ENCODE measurements at places on chromosomes 6 and 20. TPM values are rescaled to one million over a fixed set of nuclear protein-coding genes. Genes with fewer than 3 reads are reported as not detected.

Gene KCNQ5
- polyA plus RNA-seq, result 1.3 TPM

GRCh38 chr20:34526466-34526865, 10.2 kb downstream of the DYNLRB1 start:
- DNase-seq, result no peak

Gene ADTRP
- 0.59 TPM for polyA plus RNA-seq

Gene VSTM2L
- 7.4 TPM for polyA plus RNA-seq

DNA sequence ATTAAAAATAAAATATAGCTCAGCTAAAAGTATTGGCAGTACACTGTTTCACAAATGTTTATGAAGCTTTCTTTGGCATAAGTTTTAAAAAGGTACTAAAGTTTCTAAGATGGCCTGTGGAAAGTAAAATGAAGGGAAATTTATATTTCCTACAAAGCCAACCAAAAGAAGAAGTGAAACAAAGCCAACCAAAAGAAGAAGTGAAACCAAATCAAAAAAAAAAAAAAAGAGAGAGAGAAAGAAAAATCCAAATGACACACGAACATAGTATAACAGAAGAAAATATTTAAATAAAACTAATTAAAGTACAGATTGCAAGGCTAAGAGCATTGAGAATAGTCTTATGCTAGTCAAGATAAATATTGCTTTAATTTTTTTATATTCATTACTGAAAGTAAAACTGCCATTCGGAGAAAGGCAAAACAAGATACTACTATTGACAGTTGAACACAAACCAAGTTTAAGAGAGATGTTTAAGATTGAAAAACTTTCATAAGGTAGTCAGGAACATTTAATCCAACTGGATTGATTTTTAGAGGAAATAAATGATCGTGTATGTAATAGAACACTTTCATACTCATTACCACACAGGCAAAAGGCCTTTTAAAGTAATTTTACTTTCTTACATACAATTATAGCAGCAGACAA, 12.8 kb upstream of the KHDRBS2 start:
- DNase-seq, result no peak

GRCh38 chr6:144578385-144579350, 293.5 kb downstream of the UTRN start:
- DNase-seq, result no peak

Gene LY6G6C
- polyA plus RNA-seq, result 0.21 TPM

- no peak for DNase-seq
Measured at GRCh38 chr6:37565267-37566110, 65.8 kb upstream of the CCDC167 start.

GRCh38 chr6:79246891-79247290, 12.4 kb upstream of the HMGN3 start:
- DNase-seq, result no peak

DNA sequence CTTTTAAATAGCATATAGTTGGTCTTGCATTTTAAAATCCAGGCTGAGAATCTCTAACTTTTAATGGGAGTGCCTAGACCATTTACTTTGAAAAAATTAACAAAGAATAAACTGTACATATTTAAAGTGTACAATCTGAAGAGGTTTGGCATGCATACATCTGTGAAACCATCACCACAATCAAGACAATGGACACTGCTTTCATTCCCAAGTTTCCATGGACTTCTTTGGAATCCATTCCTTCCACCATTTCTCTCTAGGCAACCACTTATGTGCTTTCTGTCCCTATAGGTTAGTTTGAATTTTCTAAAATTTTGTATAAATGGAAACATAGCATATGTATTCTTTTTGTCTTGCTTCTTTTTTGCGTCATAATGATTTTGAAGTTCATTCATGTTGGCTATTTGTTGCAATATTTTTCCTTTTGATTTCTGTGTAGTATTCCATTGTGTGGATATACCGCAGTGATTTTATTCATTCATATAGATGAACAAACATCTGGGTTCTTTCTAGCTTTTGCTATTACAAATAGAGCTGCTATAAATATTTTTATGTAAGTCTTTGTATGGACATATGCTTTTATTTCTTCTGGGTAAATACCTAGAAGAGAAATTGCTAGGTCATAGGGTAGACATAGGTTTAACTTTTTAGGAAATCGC, 50.9 kb downstream of the NEDD9 start:
- no peak for DNase-seq

Gene OGFRL1
- 8.4 TPM for polyA plus RNA-seq

GRCh38 chr6:10733151-10733715, 10.4 kb downstream of the TMEM14C start:
- DNase-seq, result no peak

- DNase-seq, result no peak
Measured at GRCh38 chr6:149086363-149086762, 231.1 kb upstream of the TAB2 start.

DNA sequence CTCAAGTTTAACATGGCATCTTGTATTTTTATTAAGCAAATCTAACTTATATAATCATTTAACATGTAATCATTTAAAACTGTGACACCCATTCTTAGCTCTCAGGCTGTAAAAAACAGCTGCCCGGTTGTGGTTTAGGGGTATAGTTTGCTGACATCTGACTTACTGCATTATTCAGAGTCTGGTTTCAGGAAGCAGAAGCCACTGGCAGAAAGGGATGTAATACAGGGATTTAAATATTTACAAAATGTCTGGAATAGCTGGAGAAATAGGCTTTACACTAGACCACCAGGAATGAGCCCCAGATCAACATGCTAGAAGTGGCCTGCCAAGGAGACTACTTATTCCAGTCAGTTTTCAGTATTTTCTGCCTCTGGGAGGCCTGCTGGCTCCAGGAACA, 421.1 kb downstream of the CD109 start:
- no peak for DNase-seq

Gene MUC21
- not detected for polyA plus RNA-seq

- no peak for DNase-seq
Measured at GRCh38 chr6:4289770-4290320, 154.5 kb upstream of the ECI2 start.

DNA sequence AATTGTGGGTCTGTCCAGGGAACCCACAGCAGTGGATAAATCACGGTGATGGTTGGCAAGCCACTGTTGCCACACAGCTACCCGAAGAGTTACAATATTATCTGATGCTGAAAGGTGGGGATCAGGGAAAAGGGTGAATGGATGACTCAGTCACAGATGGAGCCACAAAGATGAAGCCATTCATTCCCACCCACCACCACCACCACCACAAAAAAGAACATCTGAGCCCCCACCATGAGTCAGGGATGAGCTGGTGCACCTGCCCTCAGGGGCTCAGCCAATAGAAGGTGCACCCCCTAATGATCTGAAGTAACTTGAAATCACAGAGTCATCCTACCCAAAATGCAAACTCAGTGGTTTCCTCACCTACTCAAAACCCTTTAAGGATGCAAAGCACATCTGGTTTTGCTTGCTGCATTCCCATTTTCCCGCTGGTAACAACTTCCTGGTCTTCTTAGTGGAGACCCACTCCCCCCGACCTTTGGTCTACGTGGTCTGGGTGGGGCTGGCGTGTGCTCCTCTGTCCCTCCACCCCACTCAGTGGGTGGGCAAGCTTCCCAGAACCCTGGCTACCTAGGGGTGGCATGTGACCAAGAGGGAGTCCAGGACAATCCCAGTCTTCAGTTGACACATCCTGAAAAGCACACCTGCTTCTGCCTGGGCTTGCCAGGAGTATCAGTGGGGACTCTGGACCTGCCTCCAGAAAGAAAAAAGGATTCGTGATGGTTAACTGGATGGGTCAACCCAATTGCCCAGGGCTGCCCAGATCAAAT, 125.5 kb downstream of the ANKRD60 start:
- no peak for DNase-seq

DNA sequence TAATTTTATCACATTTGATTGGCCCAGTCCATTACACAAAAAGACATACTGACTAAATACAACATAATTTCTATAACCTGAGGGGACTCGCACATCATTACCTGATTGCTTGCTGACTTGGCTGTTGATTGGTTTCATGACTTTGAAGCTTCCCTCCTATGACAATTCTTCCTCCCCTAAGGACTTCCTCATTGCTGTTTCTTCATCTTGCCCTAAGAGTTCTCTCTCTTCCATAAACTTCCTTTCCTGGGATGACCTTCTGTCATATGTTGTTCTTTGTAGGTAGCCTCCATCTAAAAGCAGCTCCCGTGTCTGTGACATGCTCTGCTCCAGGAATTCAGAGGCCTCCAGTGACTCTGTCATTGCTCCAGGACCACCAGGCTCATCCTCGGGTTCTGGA, 22.6 kb downstream of the RSPH3 start:
- no peak for DNase-seq

GRCh38 chr6:30881392-30882203, 2.7 kb upstream of the DDR1 start:
- no peak for DNase-seq

DNA sequence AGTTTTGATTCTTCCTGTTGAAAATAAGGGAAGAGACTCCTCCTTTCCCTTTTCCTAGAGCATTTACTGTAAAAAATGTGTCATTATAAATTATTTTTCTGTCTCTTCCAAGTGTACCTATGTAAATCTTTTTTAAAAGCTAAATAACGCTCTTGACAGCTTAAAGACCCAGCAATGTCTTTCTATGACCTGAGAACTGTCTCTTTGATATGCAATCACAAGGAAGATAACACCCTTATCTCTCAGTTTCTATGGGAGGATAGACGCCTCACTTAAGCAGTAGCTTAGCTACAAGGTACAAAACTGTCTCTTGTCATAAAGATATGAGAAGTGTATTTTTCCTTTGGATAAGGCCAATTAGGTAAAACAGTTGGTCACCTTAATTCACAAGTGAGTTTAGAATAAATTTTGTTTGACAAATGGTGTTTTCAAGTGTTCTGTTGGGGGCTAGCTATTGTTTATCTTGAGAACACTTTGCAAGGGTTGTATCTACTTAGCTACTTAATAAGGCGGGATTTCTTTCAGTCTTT, 980.6 kb upstream of the EYS start:
- no peak for DNase-seq

DNA sequence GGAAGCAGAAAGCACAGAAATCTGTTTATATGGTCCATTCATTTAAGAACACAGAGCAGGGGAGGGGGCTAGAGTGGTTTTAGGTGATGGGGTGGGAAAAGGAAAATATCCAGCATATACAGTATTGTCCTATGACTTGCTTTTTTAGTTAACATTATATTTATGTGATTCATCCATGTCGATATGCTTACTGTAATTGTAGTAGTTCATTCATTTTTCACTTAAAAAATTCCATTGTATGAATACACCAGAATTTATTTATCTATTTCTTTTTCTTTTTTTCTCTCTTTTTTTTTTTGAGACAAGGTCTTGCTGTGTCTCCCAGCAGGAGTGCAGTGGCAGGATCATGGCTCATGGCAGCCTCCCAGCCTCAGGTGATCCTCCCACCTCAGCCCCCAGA, 9.6 kb upstream of the PRIM2 start:
- DNase-seq, result no peak

GRCh38 chr6:117536317-117536716, 53.8 kb downstream of the DCBLD1 start:
- no peak for DNase-seq

Gene SLC22A2
- polyA plus RNA-seq, result not detected

Gene LMBRD1
- 14.1 TPM for polyA plus RNA-seq

Gene CLPSL1
- polyA plus RNA-seq, result not detected

DNA sequence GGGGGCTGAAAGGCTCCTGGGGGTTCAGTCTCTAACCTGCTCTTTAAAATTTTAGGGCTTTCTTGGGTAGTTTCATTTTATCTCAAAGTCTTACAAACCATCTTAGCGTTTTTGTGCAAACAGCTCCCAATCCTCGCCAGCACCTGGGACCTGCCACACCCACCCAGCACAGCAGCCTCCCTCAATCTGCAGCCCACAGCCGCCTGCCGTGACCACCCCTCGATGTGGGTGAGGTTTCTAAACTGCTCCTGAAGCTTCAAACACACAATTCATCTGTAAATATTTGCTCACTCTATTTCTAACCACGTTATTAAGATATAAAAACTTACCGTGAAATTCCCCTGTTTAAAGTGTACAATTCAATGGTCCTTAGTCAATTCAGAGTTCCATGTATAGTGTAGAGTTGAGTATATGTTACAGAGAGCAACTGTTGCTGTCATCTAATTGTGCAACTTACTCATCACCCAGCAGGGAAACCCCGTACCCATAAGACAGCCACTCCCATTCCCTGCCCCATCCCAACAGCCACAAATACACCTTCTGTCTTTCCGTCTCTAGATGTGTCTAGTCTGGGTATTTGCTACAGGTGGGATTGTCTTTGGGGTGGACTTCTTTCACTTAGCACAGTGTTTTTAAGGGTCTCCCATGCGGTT, 381.0 kb downstream of the TAF4 start:
- DNase-seq, result no peak

Gene HINT3
- 13.5 TPM for polyA plus RNA-seq
